Choroid plexus epithelial cell (primary cell): ENCODE measurements at places on chromosomes 12 and 14.

- DNase-seq, result no peak
Observed at GRCh38 chr12:3137814-3138445, 60.8 kb downstream of the TSPAN9 start.

DNA sequence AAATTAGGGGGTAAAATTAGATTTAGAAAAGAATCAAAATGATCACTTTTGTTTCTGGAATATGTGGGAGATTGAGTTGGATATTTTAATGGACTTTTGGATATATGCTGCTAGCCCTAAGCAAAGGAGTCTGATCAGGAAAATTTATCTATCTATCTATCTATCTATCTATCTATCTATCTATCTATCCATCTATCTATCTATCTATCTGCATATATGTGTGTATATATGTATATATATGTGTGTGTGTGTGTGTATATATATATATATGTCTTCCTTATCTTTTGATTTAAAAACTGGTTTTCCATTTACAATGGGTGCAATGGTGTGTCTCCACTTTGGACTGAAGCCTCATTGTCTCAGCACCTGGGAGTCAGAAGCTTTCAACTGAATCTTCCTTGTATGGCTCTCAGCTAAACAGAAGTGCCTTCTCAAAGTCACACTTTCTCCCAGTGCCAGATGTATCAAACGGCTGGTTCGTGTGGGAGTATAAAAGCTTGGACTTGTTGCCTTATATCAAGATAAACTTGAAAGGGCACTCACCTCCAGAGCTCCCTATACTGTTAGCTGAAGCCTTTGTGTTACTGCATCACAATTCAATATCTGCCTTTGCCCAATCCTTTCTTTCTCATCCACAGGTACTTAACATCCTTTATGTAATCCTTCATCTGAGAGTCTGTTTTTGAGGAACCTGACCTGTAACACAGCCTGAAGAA lies 31.6 kb upstream of the CD69 start:
- DNase-seq, result no peak

DNA sequence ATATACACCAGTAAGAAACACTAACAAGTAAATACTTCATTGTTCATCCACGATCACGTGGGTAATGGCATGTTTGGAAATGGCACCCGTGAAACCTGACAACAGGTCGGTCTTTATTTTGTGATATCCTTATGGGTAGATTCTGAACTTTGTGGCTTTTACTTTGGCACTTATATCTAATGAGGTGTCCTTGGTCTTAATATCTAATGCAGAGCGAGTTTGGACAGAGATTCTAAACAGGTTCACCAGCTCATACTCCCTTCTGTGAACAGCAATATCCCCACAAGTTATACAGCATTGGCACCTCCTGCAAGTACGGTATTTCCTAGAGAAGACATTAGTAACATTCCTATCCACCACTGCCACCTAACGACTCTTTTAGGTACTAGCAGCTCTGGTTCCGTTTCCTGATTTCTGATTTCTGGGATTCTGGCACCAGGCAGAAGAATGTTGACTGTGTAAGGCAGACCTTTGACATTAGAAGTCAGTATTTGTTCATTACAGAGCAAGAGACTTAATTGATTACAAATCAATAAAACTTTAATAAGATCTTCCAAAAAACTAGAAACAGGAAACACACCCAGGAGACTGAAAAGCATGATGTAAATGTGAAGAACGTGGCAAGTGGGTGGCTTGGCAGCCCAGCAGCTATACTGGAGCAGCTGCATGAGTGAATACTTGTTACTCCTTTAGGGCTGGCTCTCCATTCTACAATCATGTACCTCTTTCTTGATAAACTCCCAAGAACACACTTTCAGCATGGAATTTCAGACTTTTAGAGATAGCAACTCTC lies 2.5 kb downstream of the ANG start:
- DNase-seq, result peak; percentile 85

GRCh38 chr14:29906256-29906870 lies 21.3 kb downstream of the PRKD1 start:
- peak; percentile 60 for DNase-seq

DNA sequence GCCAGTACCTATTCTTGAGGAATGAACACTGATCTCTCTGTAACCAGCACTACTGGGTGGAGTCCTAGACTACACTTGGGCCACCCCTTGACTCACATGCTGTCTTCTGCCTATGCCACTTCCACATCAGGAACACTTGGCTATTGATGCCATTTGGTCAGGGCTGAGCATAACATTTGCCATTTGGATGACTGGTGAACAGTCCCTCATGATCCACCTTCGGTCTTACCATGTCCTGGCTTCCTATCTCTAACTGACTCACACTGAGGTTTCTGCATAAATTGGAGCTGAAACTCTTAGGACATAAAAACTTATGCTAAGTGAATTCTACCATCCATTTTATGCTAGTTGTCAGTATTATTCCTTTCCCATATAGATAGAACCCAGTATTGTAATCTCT lies 91.7 kb upstream of the PELI2 start:
- no peak for DNase-seq

DNA sequence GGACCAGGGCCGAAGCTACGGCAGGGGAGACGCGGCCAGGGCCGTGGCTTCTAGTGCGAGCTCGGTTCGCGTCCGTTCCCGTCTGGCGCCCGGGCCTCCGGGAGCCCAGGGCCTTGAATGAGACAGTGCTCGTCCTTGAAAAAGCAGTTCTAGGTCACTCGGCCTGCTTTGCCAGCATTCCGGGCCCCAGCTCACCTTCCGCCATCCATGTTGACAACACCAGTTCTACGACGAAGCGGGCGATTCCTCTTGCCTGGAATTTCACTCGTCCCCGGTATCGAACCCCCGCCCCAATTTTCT lies 4.5 kb downstream of the OR10AD1 start:
- DNase-seq, result peak; percentile 34

- DNase-seq, result no peak
Observed at GRCh38 chr12:98198261-98198982, 317.0 kb upstream of the TMPO start.

- DNase-seq, result no peak
Observed at GRCh38 chr12:18805516-18806248, 67.8 kb downstream of the CAPZA3 start.

DNA sequence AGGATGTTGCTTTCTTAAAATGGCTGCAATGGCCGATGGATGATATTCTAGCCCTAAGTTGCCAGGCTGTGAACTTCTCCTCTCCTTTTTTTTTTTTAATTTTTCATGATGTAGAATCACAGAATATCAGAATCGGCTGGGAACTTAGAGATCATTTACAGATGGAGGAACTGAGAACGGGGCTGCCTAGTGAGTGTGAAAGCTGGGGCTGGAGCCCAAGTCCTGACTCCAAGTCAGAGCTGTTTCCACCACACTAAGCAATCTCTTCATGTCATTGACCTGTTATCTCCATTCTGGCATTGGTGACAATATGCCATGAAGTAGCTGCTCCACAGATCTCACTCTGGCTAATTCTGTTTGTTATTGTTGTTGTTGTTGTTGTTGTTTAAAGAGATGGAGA lies 121.7 kb downstream of the SLC38A1 start:
- DNase-seq, result no peak

- DNase-seq, result no peak
Observed at GRCh38 chr12:15200641-15201040, 20.6 kb downstream of the RERG start.

GRCh38 chr12:62761658-62762057 lies 173.3 kb downstream of the PPM1H start:
- DNase-seq, result no peak

DNA sequence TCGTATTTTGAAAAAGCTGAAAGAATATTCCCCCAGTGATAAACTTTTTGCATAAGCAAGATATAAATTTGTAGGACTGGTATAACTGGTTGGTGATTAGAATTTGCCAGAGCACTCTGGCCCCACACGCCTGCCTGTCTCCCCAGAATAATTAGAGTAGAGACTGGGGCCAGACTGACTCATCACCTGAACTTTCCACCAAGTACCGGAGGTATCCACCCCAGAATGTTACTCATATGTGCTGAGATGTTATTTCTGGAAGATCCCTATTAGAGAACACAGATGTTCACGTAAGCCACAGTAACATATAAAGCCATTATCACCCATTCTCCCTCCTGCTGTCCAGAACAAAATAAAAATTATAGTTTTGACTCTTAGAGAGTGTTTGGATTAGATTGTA lies 49.5 kb upstream of the PIWIL1 start:
- DNase-seq, result no peak

GRCh38 chr12:110012659-110013058 lies 13.4 kb downstream of the ANKRD13A start:
- DNase-seq, result no peak
